Right cardiac atrium (tissue), 5 donors: ENCODE measurements at places on chromosomes 1 and 21. TPM values are rescaled to one million over a fixed set of nuclear protein-coding genes. Genes with fewer than 3 reads are reported as not detected.

The PTPRC gene
- 1.3 TPM for polyA plus RNA-seq

The FCRL2 gene
- polyA plus RNA-seq, result not detected

The TNFAIP8L2 gene
- 2.1 TPM for polyA plus RNA-seq

The PLPPR4 gene
- polyA plus RNA-seq, result 0.29 TPM

The LYPD8 gene
- not detected for polyA plus RNA-seq
